H4 (cell line): ENCODE measurements at places on chromosomes 2 and 18. TPM values are rescaled to one million over a fixed set of nuclear protein-coding genes. Genes with fewer than 3 reads are reported as not detected.

Gene RELCH
- total RNA-seq: 19.4 and 19.7 TPM in 2 replicates

Gene PARD3B
- 0.37 and 0.68 TPM in 2 replicates for total RNA-seq

Gene ITGA6
- total RNA-seq: 26.8 and 29.1 TPM in 2 replicates

Gene KIF1A
- total RNA-seq: 1.4 and 1.9 TPM in 2 replicates

Gene CDK15
- 8.0 and 9.2 TPM in 2 replicates for total RNA-seq

Gene WNT6
- 0.21 and 2.1 TPM in 2 replicates for total RNA-seq

Gene TLX2
- total RNA-seq: not detected in 2 replicates

Gene CD8B2
- not detected in 2 replicates for total RNA-seq

Gene SERPINB4
- not detected in 2 replicates for total RNA-seq

Gene RIT2
- total RNA-seq: 2.1 and 5.1 TPM in 2 replicates

Gene NABP1
- 17.9 and 19.8 TPM in 2 replicates for total RNA-seq

Gene TIGD1
- total RNA-seq: 4.8 and 5.4 TPM in 2 replicates

Gene ARHGEF4
- total RNA-seq: 1.2 and 1.4 TPM in 2 replicates

Gene KATNAL2
- total RNA-seq: 6.7 and 6.8 TPM in 2 replicates
